ENCODE measurements at places on chromosomes 1 and 21.

- no peak for DNase-seq
Observed at GRCh38 chr1:65939636-65940035, 146.9 kb downstream of the PDE4B start.

DNA sequence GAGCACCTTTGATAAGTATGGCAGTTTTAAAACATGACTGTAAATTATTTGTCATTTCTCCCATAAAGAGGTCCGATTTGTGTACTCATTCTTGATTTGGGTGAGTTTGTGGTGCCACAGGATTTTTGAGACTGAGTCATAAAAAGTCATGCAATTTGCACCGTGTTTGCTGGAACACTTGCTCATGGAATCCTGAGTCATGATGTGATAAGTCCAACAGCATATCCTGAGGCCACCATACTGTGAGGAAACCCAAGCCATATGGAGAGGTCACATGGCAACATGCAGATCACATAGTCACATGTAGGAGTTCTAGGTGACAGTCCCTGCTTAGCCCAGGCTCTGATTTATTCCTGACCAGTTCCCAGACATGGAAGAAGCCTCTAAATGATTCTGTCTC, 40.8 kb upstream of the PRRX1 start:
- no peak for DNase-seq

GRCh38 chr1:183830389-183830788, 25.5 kb downstream of the RGL1 start:
- no peak for DNase-seq

DNA sequence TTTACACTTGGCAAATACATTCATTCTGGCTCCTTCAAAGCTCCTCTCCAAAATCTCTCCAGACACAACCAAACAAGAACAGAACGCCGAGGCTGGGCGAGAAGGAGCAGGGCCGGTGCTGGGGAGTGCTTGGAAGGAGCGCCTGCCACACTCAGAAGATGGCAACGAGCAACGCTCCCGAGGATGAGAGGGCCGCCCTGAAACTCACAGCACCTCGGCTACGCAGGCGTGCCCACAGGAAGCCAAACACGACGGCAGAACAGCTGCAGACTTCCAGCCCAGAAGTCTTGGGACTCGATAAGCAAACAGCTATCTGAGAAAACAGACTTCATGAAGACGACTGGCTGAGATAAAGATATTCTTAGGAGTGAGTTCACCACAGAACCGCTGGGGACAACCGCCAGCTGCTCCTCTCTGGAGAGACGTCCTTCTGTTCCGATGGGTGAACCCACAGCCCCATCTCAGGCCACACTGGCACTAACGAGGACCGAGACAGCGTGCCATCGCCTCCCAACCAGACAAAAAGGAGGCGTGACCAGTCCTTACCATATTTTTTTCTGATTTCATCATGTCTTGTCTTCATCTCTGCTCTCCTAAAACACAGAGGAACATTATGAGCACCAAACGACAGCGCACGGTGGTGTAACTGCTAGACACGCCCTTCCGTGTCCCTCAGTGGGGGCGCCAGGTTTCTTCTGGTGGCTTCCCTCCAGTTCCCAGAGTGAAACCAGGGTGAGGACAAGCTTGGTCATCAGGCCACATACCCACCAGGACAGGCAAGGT, 18.6 kb downstream of the PTTG1IP start:
- no peak for DNase-seq

GRCh38 chr1:220544901-220545303, 17.0 kb downstream of the MARK1 start:
- no peak for DNase-seq

DNA sequence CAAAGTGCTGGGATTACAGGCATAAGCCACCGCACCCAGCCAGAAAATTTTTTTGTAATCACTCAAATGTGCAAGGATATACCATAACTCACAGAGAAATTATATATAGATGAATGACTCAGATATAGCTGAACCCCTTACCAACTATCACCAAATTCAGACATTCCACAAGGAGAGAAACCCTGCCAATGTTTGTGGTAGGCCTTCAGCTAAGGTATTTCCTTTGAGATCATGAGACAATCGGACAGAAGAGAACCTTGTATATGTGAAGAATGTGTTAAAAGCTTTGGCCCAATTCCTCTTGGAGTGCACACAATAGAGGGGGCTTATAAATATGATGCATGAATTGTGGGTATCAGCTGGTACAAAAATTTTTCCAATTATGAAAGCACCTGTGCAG, 50.7 kb downstream of the ZNF684 start:
- DNase-seq = no peak

DNA sequence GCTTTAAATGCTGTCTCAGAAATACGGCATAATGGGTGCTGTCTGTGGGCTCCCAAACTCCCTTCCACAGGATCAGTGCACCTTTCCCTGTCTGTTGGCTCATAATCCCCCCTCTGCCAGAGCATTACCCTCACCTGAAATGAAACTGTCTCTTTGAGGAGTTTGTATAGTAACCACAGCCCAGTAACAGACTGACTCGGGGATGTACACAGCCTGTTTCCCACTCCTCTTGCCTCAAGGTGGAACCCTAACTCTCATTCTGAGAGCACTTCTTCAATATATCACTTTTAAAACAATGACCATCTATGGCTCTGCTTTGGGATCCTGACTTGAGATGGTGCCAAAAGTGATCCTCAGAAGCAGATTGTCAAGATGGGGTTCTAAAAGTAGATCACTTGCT, 332.5 kb downstream of the AMY1C start:
- DNase-seq = no peak

DNA sequence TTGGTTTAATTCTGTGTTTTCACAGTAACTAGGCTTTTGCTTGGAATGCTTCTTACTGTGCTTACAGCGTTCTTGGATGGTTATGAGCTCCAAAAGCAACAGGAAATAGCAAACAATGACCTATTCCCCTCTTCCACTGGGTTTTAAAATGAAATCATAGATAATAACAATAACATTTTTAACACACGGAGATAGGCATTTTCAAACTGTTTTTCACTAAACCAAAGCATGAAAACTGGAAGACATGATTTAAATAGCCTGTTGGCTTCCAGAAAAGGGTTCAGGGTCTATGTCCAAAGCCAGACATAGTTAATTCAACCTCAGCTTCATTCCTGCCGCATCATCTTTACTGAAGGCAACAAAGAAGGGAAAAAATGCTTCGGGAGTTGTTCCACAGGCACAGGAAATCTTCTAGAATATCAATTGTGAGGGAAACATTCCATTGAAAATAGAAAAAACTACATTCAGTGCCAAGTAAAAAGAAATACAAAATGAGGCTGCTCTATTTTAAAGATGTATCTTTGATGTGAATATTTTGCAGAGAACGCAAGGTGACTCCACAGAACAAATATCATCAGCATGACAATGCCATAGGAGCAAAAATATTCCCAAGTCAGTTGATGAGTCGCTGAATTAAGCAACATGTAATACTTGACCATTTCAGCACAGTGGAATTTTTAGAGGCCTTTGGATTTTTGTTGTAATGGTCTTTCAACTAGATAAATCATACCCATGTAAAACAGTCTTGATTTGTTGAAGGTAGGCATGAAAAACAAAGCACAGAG, 80.7 kb downstream of the NID1 start:
- DNase-seq = no peak

Data from NCI-H1105 (cell line).